Epithelial cell of proximal tubule (primary cell): ENCODE measurements at places on chromosomes 3 and 15.

GRCh38 chr3:85710490-85710889 is 751.7 kb downstream of the CADM2 start:
- DNase-seq: no peak

DNA sequence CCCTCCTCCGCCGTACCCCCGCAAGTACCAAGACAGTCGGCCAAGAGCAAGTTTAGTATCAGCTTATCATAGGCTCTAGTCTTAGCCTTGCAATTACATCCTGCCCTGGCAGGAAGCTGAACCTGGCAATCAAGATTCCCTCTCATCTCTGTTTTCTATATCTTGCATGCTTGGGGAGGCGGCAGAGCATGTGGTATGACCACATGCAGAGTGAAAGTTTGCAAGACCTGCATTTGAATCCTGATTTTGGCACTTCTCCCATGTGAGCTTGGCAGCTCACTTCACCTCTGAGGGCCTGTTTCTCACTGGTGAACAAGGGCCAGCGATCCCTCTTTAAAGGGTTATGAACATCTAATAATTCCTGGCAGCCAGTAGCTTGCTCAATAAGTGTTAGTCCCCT is 106.1 kb upstream of the FRMD4B start:
- no peak for DNase-seq

DNA sequence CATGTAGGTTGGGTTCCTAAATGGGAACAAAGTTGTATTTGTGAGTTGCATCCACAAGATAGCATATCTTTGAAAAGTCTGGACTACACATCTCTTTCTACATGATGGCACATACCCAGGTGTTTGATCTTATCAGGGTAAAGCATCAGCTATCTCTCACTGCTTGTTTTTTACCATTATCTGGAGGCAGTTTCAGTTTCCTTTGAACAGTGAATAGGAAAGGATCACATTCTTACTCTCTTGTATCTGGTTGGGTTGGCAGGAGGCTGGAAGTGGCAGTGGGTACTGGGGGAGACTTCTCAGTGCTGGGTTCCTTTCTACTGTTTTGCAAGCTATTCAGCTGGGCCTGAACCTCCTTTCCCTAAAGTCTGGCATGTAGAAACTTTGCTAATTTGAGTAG is 4.1 kb downstream of the CEMIP start:
- no peak for DNase-seq

DNA sequence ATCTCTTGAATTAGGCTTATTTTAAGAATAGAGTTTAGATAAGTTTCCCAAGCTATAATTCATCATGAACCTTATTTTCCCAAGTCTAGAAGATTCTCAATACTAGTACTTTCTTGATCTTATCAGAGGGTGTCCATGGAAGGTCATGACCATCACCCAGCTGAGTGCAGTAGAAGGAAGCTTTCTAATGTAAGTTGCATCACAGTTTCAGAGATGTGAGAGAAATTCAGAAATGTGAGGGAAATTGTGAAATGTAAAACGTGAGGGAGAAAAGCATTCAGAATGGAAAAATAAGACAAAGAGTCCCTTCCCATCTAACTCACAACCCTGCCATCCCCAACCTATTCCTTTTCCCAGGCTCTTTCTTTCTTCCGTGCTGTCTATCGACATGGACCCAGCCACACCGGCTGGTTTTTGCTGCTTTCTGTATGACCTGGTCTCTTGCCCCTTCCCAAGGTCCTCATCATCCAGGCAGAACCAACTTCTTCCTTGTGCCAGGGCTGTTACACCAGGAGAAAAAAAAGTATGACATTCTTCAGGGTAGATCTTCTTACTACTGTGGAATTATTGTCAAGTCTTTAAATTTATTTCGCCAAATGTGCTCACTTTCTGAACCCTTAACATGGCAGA is 6.7 kb downstream of the CAPN3 start:
- DNase-seq: no peak

DNA sequence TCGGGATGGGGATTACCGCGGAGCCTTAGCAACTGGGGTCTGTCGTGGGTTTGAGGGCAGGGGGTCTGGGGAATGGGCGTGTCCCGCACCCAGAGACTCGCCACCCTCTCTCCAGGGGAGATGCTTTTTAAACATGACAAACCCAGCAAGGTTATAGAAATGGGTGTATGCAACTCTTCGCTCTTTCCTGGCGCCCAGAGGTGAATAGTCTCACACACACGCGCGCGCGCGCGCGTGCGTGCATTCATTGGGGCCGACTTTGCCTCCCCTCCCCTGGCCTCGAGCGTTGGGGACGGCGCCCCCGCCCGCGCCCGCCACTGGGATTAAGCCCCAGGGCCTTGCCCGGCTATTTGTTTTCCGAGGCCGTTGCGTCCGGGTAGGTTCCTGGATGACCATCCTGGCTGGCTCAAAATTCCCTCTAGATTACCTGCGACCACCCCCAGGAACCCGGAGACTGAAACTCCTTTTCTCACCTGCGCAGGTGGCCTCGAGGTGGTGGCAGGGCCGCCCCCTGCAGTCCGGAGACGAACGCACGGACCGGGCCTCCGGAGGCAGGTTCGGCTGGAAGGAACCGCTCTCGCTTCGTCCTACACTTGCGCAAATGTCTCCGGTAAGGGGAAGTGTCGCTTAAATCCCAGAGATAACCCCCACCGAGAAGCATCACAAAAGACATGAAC is 777 bp downstream of the GPR160 start:
- no peak for DNase-seq

GRCh38 chr15:90364251-90364650 is 12.2 kb downstream of the ZNF774 start:
- peak; percentile 49 for DNase-seq
